ENCODE measurements at places on chromosomes 7 and 10.

DNA sequence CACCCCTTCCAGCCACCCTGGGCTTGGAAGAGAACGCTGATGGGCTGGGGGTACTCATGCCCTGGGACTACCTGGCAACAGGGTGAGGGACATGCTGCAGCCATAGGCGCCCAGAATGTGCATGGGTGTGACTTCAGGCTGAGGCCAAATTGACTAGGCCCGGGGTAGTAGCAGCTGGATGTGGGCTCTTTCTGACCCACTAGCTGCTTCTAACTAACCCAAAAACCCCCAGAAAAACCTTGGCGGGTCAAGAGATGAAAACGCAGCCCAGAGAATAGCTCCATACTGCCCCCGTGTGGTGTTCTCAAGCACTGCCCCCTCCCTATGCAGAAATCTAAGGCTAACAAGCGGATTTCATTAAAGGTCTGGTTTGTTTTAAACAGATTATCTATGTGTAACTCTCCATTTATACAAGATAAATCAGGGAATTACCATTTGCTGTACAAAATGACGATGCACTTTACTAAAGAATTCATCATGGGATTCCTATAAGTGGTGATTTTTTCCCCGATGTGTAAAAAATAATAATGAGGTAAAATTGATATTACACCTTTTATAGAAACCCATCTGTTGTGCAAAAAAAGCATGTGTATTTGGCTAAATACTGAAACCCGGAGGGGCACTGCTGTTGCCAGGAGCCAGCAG is 4.2 kb downstream of the SMARCD3 start:
- peak; percentile 51 for DNase-seq

DNA sequence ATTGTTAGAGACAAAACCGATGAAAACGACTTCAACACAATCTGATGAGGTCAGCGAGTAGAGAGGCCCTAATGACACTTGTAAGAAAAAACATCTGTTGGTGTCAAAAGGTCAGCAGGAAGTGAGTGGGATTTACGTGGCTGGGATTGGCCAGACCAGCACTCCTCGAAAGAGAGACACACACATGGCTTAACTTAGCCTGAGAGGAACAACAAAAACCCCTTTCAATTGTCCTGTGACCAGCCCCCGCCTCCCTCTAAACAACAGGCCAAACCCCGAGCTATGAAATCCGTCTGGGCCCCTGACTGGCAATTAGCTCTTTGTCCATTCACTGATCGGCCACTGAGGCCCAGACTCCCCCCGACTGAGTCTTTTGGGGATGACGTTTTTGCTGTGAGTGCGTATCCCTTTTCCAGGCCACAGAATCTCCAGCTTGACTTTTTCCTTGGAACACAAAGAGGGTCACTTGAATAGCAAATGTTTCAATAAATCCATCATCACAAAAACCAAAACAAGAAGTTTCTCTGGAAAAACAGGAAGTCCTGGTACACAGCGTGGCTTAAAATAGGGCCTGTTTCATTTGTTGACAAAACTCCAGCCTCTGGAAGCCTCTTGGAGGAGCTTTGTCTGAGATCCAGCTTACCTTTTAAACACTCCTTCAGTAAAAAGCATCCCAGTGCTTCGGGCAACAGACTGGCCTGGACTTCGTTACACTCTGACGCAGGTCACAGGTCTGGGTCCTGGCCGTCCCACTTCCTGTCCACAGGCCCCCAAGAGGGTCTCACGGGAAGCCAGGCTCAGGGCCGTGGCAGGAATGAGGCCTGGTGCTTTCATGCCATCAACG is 103.0 kb downstream of the CTBP2 start:
- peak; percentile 42 for DNase-seq

- peak; percentile 42 for DNase-seq
Observed at GRCh38 chr10:88114368-88114767, 250.9 kb downstream of the PTEN start.

DNA sequence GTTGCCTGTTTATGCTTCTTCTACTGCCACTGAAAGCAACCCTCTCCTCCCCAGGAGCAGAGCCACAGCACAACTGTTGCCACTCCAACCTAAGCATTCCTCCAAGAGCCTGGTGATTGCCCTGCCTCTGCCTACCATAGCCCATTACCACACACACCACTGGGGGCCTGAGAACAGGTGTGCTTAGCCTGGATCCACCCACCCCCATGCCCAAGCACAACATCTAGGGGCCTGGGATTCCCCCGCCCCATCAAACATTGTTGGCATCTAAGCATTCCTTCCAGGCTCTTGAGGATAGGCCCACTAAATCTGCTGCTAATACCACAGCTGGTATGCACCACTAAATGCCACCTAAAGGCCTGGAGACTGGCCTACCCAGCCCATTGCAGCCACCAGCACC is 43.3 kb upstream of the ASAH2 start:
- no peak for DNase-seq

GRCh38 chr10:78178940-78179339 is 145.3 kb downstream of the RPS24 start:
- DNase-seq, result no peak

DNA sequence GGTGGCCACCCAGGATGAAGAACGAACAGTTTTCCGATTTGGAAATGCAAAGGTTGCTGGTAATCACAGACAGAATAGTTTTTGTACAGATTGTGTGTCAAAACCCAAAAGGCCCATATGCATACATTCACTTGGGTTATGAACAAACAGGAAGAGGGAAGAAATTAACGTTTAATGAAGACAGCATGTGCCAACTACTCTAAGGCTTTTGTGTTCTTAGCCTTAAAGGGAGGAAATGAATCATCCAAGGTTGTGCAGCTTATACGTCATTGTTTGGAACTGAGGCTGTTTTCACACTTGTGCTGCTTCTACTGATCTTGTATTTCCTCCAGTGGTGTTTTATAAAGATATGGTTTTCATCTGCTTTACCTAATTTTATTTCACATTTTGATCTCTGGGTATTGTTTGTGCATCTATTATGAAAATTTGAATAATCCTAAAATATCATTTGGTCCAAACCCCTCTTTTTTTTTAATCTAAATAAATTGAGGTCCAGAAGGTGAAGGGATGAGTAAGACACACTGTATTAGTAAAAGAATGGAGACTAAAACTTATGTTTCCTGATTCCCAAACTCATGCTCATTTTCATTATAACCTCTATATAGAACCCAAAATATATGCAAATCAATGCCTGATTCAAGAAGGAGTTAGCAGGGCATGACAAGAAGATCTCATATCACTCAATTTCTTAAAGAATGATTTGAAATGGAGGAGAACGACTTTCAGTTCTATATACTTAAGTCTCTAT is 373.1 kb downstream of the THSD7A start:
- DNase-seq, result no peak

DNA sequence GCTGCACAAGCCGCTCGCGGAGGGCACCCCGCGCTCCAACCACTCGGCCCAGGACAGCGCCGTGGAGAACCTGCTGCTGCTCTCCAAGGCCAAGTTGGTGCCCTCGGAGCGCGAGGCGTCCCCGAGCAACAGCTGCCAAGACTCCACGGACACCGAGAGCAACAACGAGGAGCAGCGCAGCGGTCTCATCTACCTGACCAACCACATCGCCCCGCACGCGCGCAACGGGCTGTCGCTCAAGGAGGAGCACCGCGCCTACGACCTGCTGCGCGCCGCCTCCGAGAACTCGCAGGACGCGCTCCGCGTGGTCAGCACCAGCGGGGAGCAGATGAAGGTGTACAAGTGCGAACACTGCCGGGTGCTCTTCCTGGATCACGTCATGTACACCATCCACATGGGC is 50.0 kb downstream of the FIGNL1 start:
- DNase-seq, result no peak

DNA sequence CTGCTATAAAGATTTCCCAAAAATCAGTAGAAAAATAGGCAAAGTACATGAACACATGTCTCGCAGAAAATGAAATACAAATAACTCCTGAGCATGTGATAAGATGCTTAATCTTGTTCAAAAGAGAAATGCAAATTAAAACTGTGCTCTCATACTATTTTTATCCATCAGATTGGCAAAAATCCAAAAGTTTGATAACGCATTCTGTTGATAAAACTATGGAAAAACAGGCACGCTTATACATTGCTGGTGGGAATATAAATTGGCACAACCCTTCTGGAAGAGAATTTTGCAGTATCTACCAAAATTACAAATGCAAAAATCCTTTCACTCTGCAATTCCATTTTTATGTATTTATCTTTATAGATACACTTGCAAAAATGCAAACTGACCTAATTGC is 315.0 kb downstream of the GRID1 start:
- no peak for DNase-seq

DNA sequence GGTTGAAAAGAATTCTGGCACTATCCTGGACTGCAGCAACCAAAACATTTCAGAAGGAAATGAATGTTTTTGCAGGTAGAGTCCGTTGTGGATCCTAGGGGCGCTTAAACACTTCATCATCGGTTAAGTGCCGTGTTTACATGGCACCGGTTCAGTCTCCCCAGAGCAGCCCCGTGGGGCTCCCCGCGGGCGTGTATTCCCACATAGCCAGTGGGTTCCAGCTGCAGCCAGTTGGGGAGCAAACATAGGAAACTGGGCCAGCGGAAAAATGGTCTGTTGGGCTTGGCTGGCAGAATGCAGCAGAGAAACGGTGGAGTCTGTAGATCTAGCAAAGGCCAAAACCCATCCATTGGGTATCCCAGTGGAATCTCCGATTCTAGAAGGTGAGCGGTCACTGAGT is 113.0 kb upstream of the SH2B2 start:
- DNase-seq, result no peak

- peak; percentile 18 for DNase-seq
Observed at GRCh38 chr7:128167042-128167701, 73.9 kb upstream of the LEP start.

DNA sequence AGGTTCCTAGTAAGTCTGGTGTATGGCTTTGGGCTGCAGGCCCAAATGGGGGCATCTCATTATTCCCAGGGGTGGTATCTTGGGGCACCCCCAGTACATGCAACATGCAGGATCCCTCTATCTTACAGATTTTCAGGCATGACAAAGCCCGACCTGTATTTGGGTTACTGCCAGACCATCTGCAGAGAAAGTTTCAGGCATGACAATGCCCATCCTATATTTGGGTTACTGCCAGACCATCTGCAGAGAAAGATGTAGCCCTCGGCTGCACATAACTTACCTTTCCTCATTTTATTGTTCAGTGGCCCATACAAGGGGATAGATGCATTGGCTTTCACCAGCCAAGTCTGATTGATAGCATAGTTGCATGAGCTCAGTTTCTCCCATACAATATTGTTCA is 112.2 kb upstream of the RAB18 start:
- no peak for DNase-seq

DNA sequence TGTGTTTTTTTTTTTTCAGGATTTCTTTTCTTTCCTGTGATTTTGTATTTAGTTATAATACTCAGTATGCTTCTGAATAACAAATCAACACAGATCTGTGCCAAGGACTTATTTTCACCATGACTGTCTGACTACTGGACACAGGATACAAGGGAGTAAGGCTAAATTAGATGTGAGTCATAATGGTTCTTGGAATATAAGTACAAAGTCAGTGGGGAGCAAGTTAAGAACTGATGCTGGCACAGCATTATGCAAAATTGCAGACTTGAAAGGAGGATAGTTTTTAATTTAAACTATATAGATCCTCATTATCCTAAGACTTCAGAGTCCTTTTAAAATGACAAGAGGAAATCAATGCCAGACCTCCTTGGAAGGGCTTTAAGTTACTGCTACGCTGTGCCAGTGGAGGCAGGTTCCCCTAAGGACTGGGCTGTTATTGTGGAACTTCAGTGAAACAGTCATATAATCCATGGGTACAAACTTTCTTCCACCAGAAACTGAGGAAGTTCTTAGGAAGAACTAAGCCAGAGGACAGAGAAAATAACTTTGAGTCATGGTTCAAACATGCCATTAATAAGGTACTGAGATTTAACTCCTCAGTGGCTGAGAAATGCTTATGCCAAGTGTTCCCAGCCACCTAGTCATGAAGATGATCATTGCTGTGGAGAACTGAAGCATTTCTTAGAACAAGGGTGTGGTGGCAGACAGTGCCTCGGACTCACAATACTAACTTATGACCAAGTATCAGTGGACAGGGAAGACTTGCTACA is 531.2 kb downstream of the HTR7 start:
- DNase-seq, result no peak

GRCh38 chr10:5691786-5692185 is 7.1 kb downstream of the TASOR2 start:
- no peak for DNase-seq

GRCh38 chr10:1643161-1643907 is 94.0 kb downstream of the ADARB2 start:
- no peak for DNase-seq

GRCh38 chr7:128743112-128743772 is 4.1 kb downstream of the CALU start:
- DNase-seq, result no peak

- no peak for DNase-seq
Observed at GRCh38 chr7:155662343-155663043, 18.0 kb downstream of the RBM33 start.

DNA sequence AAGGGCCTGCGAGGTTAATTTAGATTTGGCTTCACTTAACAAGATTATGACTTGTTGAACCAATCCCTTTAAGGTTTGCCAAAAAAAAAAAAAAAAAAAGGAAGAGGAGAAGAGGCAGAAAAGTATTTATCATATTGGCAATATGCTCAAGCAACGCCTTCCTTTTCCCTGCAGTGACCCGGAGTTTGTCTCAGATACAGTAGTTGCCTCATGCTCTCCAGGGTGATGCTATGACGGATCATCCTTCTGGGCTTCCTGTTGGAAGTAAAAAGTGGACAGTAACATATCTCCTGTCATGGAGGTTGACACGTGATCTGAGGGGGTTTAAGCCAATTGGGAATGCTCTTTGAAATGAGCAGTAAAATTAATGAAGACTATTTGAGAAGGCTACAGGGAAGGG is 117.3 kb downstream of the BMPER start:
- no peak for DNase-seq

DNA sequence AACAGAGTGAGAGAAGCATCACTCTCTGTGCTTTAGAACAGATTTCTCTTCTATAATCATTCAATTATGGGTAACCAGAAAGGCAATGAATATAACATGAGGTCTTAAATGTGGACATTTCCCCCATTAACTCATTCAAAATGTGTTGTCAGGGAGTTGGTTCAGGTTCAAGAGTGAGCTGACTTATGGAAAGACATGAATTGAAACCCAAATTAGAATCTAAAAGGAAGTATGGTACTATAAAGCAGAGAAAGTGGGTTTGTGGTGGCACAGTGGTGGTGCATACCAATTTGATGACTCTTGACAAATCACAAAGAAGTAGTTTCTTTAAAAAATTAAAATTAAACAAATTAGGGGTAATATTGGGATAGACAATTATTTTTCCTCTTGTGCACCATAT is 114.6 kb upstream of the MEOX2 start:
- DNase-seq, result no peak

DNA sequence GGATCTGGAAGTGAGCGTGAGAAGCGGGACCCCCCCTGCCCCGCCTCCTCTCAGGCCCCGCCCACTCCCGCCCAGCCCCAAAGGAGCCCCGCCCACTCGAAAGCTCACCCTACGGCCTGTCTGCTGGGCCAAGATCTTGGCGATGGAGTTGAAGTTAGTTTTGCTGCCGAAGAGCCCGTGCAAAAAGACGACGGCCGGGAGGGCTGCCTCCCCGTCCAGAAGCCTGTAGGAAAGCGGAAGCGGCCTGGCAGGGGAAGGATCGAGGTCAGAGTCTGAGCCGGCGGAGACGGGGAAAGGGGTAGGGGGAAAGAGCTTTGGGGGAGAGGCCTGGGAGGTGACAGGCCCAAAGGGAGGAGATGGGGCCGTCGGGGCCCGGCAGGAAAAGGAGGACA is 386 bp downstream of the ABHD11 start:
- DNase-seq, result peak; percentile 58

- no peak for DNase-seq
Observed at GRCh38 chr10:45371560-45371959, 2.5 kb upstream of the ALOX5 start.

Measured in CD4-positive, alpha-beta T cell treated with Interleukin-15 for 1 hour (primary cell).